ENCODE measurements at places on chromosomes 4 and X. TPM values are rescaled to one million over a fixed set of nuclear protein-coding genes. Genes with fewer than 3 reads are reported as not detected.

DNA sequence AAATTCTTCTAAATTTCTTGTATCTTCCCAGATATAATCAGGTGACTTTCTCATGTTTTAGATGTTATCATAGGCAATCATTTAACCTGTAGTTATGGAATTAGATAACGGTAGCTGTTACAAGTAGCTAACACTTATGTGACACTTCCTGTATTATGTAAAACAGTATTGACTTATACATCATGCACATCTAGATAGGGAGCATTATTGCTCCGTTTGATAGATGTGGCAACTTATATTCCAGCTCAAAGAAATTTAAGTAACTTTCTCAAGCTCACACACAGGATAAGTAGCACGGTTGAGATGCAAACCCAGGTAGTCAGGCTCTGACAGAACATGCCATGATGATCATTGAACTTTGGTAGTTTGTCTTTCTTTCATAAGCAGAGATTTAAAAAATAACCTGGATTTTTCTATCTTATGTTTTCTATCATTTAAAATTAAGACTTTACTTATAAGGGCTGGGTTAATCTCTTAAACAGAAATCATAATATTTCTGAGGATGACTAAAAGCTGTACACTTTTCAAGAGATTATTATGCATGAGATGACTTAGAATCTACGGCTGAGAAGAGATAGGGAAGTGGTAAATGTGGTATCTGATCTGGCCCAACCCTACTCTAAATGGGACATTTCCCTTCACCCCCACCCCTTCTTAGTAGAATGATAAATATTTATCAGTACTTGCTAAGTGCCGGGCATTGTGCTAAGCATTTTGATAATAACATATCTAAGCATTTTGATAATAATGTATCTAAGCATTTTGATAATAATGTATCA lies 69.1 kb upstream of the HPGD start:
- no peak for DNase-seq

DNA sequence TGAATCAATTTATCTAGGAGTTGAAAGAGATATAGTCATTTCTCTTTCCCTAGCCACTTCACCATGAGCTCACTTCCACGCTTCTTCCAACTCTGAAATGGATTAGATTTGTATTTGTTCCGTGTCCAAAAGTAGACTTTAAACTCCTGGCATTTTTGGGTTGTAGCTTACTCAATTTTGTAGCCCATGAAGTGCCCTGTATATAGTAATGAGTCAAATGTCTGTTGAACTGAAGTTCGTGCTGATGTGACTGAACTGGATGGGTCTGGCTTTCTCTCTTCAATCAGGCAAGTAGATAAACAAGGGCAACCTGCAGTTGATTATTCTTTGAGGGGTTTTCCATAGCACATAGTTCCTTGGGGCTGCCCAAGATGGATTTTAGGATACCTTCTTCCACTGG lies 450.6 kb downstream of the SH2D1A start:
- DNase-seq, result no peak

DNA sequence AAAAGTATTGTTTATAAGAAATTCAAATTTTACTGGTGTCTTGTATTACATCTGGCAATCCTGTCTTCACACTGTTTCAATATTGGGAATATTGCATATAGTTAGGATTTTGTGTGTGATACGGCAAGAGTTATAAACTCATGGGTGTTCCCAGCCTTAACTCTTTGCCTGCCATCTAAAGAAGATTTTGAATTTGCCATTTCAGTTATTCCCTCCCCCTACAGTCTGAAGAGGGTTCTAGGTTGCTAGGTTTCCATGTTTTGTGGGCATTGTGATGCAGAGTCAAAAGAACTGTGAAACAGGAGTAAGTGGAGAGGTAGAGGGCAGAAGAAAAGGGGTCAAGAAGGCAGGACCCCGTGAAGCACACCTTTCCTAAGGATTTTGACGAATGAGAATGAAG lies at the start of gene CPXCR1:
Gene CPXCR1 (plus strand): TSS at position 301 of the 400 bp plus-strand sequence. CDS start 6,190 bp downstream, outside the sequence.
- no peak for DNase-seq

GRCh38 chr4:121326597-121326996 lies 54.2 kb downstream of the QRFPR start:
- no peak for DNase-seq

- DNase-seq, result no peak
These were observed 4.3 kb downstream of the TMPRSS11E start for GRCh38 chr4:68451246-68452211.

GRCh38 chr4:74665876-74666275 lies 128.4 kb downstream of the BTC start:
- no peak for DNase-seq

GRCh38 chrX:30577362-30577991 lies at the start of gene TASL:
Gene TASL, minus strand, starts transcription at chrX:30577766. Its CDS starts 17,411 bp downstream, at chrX:30560355.
- DNase-seq, result no peak

- DNase-seq, result peak; percentile 32
These were observed 122.6 kb downstream of the SORBS2 start for GRCh38 chr4:185689407-185689806.

DNA sequence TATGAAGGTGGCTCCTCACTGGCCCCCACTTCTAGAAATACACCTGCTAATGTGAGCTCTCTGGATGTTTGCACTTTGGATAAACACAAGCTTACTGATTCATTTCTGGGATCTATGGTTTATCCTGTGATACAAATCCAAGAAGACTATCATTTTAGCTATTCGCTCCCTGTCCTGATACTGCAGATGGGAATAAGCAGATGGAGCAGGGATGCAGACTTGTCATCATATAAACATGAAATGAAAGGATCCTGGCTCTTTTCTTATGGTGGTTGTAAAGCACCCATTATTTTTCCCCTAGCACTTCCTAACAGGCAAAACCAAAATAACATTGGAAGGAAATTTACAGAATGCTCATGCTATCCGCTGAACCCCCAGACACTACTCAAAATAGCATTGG lies 162.9 kb upstream of the NOCT start:
- DNase-seq, result no peak

DNA sequence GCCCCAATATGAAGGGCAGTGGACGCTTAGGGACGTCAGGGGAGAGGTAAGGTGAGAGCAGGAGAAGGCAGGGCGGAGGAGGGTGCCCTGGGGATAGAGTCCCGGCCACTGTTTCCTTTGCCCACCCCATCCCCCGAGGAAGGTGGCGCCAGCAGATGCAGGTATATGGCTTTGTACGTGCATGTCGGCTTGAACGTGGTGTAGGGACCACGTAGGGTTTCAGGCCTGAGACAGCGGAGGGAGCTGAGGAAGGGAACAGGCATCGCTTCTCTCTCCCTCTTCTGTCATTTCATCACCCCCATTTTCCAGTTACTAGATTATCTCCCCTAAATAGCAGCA lies 97.9 kb downstream of the PHKA2 start:
- no peak for DNase-seq

DNA sequence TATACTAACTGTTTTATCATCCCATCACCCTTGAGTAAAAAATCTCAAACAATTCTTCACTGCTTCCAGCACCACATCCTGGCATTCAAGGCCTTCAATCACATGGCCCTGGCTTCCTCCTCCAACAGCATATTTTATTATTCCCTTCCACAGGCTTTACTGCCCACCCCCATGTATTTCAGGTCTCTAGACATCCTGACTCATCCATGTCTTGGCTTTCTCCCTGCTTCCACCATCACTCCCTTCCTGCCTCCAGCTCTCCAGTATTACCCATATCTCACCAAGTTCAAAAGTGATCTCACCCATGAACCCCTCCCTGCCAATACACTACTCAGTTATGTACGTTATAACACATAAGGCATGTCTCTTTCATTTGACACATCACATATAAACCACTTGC lies 34.7 kb upstream of the PLAC1 start:
- no peak for DNase-seq

GRCh38 chr4:153447175-153447905 lies 18.8 kb upstream of the TMEM131L start:
- no peak for DNase-seq

PCSK1N gene
- 0.32 TPM for total RNA-seq

UGT2B15 gene
- not detected for total RNA-seq

SERTM2 gene
- total RNA-seq, result not detected

DUX4 gene
- not detected for total RNA-seq

ARMCX1 gene
- total RNA-seq, result 26.5 TPM

DAPP1 gene
- 0.42 TPM for total RNA-seq

ARMCX2 gene
- total RNA-seq, result 27.7 TPM

Measured in left ventricle myocardium superior (tissue), 1 donor.